ENCODE measurements at places on chromosomes 6 and 20.

DNA sequence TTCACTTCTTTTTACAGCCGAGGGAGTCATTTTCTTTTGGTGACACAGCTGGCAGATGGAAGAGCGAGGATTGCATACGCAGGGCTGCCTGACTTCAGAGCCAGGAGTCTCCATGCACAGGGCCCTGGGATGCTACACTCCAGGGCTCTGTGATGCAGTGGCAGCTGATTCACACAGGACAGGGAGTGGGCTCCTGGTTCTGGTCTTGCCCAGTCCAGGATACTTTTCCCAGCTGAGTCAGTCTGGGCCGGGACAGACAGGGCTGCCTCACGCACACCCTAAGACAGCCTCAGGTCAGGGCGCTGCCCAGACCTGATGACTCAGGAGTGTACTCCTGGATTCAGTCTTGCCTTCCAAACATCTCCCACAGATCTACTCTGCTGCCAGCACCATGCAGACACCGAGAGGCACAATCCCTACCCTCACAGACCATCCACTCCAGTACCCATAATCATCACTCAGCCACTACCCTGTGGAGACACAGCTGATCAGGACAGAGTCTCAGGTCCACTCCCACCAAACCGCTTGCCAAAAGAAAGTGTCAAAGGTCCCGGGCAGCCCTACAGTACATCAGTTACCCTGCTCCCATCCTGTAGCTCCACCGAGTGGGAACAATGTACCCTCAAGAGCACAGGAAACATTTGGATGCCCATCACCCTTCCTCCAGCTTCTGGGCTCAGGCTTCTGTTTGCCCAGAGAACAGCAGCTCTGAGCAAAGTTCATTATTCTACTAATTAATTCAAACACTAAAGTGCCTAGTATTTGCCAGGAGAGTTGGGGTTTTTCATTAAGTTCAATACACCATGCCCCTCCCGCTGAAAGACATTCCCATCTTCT is 11.5 kb downstream of the SDC4 start:
- DNase-seq = no peak

DNA sequence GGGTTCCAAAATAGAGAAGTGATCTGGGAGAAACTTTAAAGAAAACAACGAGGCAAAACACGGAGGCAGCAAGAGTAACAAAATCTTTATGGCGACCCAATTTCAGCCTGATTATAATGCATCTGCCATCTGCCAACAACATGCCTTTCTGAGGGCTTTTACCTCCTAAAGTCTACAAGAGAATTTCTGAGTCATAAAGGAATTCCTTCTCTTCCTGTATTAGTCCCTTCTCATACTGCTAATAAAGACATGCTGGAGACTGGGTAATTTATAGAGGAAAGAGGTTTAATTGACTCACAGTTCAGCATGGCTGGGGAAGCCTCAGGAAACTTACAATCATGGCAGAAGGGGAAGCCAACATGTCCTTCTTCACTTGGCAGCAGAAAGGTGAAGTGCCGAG is 226.6 kb downstream of the HACE1 start:
- no peak for DNase-seq

DNA sequence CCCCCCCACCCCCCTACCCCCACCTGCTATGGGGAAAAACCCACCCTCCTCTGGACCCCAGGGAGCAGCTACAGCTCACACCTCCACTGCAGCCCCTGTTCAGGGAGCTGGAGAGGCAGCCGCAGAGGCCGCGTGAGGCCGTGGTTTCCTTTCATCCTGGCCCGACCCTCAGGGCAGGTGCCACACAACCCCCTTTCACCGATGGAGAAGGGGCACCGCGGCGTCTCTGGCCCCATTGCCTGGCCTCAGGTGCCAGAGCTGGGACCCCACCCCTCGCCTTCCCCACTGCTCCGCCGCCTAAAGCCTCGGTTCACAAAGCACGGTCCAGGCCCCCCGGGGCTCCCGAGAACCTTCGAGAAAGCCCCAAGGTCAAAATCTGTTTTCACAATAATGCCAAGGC is 11.8 kb upstream of the KCNQ2 start:
- no peak for DNase-seq

GRCh38 chr6:64831680-64832079 is 875.3 kb downstream of the EYS start:
- no peak for DNase-seq

DNA sequence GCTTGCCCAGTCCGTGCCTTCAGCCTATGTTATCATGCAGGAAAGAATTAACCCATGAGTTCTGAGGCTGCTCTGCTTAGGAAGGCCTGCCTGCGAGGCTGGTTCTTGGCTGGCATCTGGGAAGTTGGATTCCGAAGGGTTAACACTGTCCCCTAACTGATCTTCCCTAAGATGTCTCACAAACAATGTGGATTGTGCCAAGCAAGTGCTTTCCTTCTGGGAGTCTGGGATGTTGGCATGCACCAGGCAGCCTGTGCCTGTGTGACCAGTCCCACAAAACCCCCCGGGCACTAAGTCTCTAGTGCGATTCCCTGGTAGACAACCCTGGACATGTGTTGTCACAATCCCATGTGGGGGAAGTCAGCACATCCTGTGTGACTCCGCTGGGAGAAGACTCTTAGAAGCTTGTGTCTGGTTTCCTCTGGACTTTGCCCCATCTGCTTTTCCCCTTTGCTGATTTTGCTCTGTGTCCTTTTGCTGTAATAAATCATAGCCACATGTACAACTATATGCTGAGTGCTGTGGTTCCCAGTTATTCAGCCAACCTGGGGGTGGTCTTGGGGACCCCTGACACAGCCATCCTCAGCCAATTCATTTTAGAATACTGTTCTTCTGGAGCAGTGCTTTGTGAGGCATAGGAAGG is 83.8 kb downstream of the SLC22A23 start:
- no peak for DNase-seq
